ENCODE measurements at places on chromosomes 1 and 21.

DNA sequence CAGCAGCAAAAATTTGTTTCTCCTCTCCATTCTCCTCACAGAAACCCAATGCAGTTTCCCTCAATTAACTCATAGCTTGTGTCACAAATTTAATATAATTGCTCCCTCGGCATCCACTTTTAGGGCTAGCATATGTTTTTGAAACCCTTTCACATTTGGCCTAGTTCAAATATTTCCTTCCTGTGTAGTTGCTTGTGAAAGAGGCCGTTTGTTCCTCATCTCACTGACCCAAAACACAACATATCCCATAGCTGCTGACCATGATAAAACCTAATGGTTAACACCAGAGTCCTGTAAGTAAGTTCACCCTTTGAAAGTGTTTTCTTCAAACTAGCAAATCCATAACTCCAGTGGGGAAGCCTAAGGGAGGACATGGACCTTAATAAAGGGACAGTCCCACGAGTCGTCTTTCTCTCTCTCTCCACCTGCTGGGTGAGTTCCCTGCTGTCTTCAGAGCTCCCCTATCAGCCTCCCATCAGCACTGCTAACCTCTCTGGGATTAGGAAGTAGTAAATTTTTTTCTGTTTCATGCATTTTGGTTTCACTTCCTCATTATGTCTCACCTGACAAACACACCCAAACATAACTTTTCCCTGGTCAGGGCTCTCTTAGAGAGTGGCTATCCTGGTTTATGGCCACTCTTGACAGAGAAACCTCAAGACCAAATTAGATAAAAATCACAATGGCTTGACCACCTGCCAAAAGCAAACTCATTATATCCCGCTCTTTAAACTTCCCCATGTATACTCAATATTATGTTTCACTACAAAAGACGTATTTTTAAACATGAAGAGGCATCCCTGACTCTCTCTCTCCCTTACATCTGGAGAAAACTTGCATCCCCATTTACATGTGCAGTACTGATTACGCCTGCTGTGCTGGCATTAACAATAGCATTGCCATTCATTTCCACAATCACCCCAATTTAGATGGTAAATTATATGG lies 177.7 kb upstream of the HP1BP3 start:
- DNase-seq, result no peak

DNA sequence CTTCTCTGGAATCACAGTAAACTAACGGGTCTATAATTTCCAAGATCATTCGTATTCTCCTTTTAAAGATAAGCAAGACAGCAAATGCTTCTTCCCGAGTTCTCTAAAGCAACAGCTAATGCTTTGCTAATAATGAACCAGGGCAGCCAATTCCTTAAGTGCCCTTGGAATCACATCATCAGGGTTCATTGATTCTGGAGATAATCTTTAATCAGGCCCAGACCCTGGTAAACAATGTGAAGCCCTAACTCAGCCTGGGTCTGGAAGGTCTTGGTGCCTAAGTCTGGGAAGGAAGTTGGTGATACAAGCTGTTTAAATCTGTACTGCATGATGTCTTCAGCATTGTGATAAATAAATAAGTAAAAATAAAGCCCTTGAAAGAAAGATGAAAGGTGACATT lies 18.4 kb downstream of the ERI3 start:
- no peak for DNase-seq

DNA sequence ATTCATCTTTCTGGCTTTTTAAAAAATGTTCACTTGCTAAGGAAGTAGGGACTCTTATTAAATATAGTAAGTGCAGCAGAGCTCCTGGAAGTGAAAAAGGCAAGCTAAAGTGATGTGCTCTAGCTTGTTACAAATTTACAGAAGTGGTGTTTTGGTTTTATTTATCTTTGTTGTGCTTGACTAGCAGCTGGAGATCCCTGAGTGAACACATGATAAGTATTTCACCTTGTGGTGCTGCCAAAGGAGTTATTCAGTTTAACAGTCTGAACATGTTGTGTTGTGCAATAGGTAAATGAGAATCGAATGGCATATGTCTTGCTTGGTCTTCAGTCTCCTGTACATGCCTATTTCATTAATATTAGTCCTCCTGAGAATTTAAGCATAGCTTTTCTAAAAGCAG lies 315.7 kb downstream of the TPR start:
- no peak for DNase-seq

DNA sequence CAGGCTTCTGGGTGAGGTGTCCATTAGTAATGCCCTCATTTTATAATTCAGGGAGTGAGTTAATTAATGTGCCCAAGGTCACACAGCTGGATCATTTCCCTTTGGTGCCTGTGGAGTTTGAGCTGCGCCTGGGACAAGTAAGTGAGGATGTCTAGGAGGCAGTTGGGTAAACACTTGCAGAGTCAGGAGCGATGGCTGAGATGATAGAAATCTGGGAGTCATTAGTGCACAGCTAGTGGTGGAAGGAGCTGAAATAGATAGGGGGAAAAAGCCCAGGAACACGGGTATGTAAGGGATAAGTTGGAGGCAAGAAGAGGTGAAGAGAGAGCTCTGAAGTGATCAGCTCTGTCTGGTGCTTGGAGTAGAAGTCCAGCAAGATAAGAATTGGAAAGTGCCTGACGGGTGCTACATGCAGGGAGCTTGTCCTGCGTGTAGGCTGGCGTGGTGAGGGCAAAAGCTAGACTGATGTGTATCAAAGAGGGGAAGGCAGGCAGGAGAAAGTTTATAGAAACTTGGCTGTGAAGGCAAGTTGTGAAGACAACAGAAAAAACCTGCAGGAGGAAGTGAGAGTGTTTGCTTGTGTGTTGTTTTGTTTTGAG lies 1.7 kb upstream of the SCAF4 start:
- no peak for DNase-seq

- DNase-seq, result no peak
Observed at GRCh38 chr1:218388591-218388990, 43.5 kb downstream of the TGFB2 start.
